Dermis blood vessel endothelial cell (primary cell): ENCODE measurements at places on chromosomes 2 and 18. TPM values are rescaled to one million over a fixed set of nuclear protein-coding genes. Genes with fewer than 3 reads are reported as not detected.

PLEK gene
- total RNA-seq, result 0.17 TPM in 1 of 2 replicates, not detected in the other

ANKRD30B gene
- under 0.01 TPM in 1 of 2 replicates, not detected in the other for total RNA-seq

RGPD3 gene
- 0.33 and 0.51 TPM in 2 replicates for total RNA-seq

ATP5MC3 gene
- 84.7 and 98.7 TPM in 2 replicates for total RNA-seq

CPLX4 gene
- not detected in 2 replicates for total RNA-seq

IL1RL1 gene
- 0.17 and 2.9 TPM in 2 replicates for total RNA-seq

LONRF2 gene
- total RNA-seq, result under 0.01 TPM in 1 of 2 replicates, not detected in the other

POTEC gene
- not detected in 2 replicates for total RNA-seq

TWIST2 gene
- total RNA-seq, result 0.56 TPM in 1 of 2 replicates, not detected in the other

CFAP65 gene
- total RNA-seq, result not detected in 2 replicates

NEU2 gene
- total RNA-seq, result not detected in 2 replicates

DNAJC5G gene
- 0.93 and 2.7 TPM in 2 replicates for total RNA-seq

B3GNT7 gene
- 12.1 and 13.6 TPM in 2 replicates for total RNA-seq

MAL gene
- total RNA-seq, result 0.88 and 4.8 TPM in 2 replicates

ACVR1C gene
- total RNA-seq, result 0.17 TPM in 1 of 2 replicates, not detected in the other

CNGA3 gene
- total RNA-seq, result under 0.01 TPM in 1 of 2 replicates, not detected in the other

ESCO1 gene
- total RNA-seq, result 15.8 and 20.3 TPM in 2 replicates

ZNF407 gene
- 22.8 and 24.0 TPM in 2 replicates for total RNA-seq

MARCHF4 gene
- total RNA-seq, result 1.5 TPM in 2 replicates

NYAP2 gene
- not detected in 2 replicates for total RNA-seq

SH2D6 gene
- not detected in 2 replicates for total RNA-seq

SOWAHC gene
- 11.1 and 14.3 TPM in 2 replicates for total RNA-seq

POMC gene
- total RNA-seq, result 2.8 and 3.2 TPM in 2 replicates

HJURP gene
- 10.4 and 19.8 TPM in 2 replicates for total RNA-seq

ME2 gene
- 45.3 and 64.8 TPM in 2 replicates for total RNA-seq

RAB17 gene
- total RNA-seq, result 4.9 and 14.1 TPM in 2 replicates

FOXI3 gene
- not detected in 2 replicates for total RNA-seq

NOSTRIN gene
- total RNA-seq, result 4.5 and 34.9 TPM in 2 replicates

MZT2B gene
- total RNA-seq, result 138 and 188 TPM in 2 replicates

ZNF142 gene
- total RNA-seq, result 9.0 and 14.1 TPM in 2 replicates

ALPI gene
- total RNA-seq, result not detected in 2 replicates

CPO gene
- total RNA-seq, result not detected in 2 replicates

CCDC178 gene
- total RNA-seq, result 1.2 and 2.2 TPM in 2 replicates

CGREF1 gene
- 4.8 TPM in 2 replicates for total RNA-seq

HAT1 gene
- 36.8 and 60.2 TPM in 2 replicates for total RNA-seq

AMER3 gene
- total RNA-seq, result not detected in 2 replicates

FAP gene
- total RNA-seq, result 1.8 and 6.6 TPM in 2 replicates

HMSD gene
- total RNA-seq, result not detected in 2 replicates

HAAO gene
- total RNA-seq, result not detected in 2 replicates

REG3G gene
- not detected in 2 replicates for total RNA-seq

HOXD8 gene
- 30.3 and 33.0 TPM in 2 replicates for total RNA-seq

ALPG gene
- 0.05 TPM in 1 of 2 replicates, not detected in the other for total RNA-seq

MEP1B gene
- not detected in 2 replicates for total RNA-seq

MSTN gene
- not detected in 2 replicates for total RNA-seq

UGT1A7 gene
- total RNA-seq, result not detected in 2 replicates

RUFY4 gene
- not detected in 2 replicates for total RNA-seq

CDH19 gene
- total RNA-seq, result not detected in 2 replicates

UPP2 gene
- total RNA-seq, result not detected in 2 replicates

IL1F10 gene
- total RNA-seq, result not detected in 2 replicates

RNF125 gene
- total RNA-seq, result 4.3 and 9.4 TPM in 2 replicates

KATNAL2 gene
- 0.51 and 2.9 TPM in 2 replicates for total RNA-seq

SLC9A4 gene
- total RNA-seq, result not detected in 2 replicates

AQP12B gene
- total RNA-seq, result not detected in 2 replicates

MYO3B gene
- not detected in 2 replicates for total RNA-seq

MAP3K19 gene
- not detected in 2 replicates for total RNA-seq

REG1A gene
- total RNA-seq, result not detected in 2 replicates

KRTCAP3 gene
- 0.47 and 0.51 TPM in 2 replicates for total RNA-seq

FIGN gene
- total RNA-seq, result under 0.01 and 0.23 TPM in 2 replicates

TUBB8B gene
- 0.14 TPM in 1 of 2 replicates, not detected in the other for total RNA-seq
